Mesothelial cell of epicardium (in vitro differentiated cells): ENCODE measurements at places on chromosomes 4 and X. TPM values are rescaled to one million over a fixed set of nuclear protein-coding genes. Genes with fewer than 3 reads are reported as not detected.

DNA sequence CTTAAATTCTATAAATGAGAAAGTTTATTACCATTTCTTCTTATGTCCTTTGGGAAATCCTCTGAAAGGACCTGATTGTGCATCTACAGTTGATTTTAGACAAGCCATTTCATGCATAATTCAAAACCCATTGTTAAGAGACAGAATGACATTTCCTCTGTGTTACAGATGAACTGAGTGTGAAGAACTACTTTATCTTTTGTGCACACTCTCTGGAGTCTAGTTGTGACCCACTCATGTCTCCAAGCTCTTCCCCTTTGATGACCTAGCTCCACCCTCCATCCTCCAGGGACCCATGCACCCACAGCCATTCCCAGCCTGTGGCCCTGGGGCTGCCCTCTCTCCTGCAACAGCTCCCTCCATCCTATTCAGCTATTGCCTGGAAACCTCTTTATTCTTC is 57.5 kb upstream of the BMPR1B start:
- no peaks in the 10 kb centered on the region for H3K36me3 ChIP-seq
- DNase-seq, result no peak
- no peaks in the 10 kb centered on the region for H3K27me3 ChIP-seq
- H3K4me1 ChIP-seq, result peaks cover 6% of the 10 kb centered on the region

DNA sequence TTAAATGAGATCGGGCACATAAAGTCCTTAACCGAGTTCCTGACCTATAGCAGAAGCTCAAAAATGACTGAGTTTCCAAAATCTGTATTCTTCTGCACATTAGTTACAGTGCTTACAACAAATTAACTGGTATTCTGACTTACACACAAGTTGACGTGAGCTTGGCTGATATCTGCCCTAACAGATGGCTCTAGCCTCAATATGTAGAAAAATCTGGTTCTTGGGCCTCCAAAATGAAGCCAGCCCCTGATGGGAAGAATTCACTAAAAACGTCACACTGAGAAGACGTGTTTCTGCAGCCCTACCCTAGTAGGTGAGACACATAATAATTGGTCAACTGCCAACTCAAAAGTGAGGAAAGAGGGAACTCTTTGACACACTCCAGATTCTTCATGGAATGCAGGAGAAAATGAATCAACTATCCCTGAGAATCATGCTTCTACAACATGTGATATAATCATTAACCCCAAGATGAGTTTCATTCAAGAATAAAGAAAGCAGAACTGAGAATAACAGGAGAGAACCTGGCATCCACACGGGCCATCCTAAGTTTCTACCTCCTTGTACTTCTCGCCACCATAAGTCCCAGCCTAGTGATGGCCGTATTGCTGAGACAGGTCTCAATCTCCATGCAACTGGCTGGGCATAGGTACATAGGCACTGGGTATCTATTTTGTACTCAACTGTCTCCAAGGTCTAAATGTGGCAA is 8.2 kb downstream of the STX18 start:
- H3K27ac ChIP-seq, result no peak overlapping the region
- H3K27me3 ChIP-seq, result no peaks in the 10 kb centered on the region
- no peaks in the 10 kb centered on the region for H3K4me1 ChIP-seq
- no peaks in the 10 kb centered on the region for H3K36me3 ChIP-seq

TRIM2 gene
- total RNA-seq, result 47.3 to 50.1 TPM (median 48.8 TPM) in 3 replicates

MAGED4B gene
- 113 to 135 TPM (median 119 TPM) in 3 replicates for total RNA-seq
